ENCODE measurements at places on chromosomes 13 and 19.

DNA sequence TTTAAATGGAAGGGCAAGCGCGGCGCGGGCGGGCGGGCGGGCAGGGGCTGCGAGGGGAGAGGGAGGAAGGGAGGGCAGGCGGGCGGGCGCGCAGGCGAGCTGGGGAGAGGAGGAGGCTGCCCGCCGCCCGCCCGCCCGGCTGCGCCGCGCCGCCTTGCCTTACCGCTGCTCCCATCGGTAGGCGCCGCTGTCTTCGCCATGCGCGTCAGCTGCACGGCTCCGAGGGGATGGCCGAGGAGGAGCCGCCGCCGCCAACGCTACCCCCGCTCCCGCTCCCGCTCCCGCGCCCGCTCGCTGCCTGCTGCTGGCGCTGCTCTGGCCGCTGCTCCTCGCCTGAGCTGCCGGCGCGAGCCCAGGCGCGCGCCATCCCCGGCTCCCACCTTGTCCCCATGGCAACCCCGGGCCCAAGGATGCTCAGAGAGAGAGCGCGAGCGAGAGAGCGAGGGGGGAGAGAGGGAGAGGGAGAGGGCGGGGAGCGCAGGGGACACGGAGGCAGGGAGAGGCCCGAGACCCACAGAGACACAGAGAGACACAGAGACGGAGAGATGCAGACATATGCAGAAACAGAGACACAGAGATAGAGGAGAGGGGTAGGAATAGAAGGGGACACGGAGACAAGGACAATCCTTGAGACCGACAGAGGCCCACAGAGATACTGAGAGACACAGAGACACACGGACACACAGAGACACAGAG is 40.3 kb downstream of the DEDD2 start:
- DNase-seq: peak; percentile 74

GRCh38 chr13:113207890-113208420 is 514 bp downstream of the PCID2 start:
- DNase-seq: no peak

- no peak for DNase-seq
Measured at GRCh38 chr13:94599877-94600276, 1.8 kb upstream of the GPR180 start.

DNA sequence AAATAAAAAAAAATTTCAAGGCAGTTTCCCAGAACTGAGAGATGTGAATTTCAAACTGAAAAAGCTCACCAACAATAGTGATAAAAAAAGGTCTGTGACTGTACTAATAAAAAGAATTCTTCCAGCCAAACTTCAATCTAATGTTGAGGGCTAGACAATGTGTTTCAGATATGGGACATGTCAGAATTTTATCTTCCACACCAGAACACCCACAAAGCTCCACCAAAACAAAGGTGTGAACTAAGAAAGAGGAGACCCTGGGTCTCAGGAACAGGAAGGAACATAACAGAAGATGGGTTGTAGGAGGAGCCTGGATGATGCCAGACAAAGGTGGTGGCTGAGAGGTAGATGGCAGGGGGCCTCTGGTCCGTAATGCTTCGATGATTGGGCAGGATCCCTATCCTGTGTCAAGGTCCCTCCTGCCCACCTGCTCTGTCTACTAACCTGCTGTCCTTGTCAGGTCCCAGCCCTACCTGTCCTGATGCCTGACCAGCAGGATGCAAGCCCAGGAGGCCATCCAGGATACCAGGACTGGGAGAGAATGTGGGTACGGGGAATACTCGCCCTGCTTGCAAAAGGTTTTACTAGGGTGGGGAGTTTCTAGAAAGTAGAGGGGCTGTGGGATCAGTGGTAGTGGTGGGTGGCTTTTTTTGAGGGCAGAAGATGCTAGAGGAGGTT is 4.5 kb downstream of the MZF1 start:
- no peak for DNase-seq

DNA sequence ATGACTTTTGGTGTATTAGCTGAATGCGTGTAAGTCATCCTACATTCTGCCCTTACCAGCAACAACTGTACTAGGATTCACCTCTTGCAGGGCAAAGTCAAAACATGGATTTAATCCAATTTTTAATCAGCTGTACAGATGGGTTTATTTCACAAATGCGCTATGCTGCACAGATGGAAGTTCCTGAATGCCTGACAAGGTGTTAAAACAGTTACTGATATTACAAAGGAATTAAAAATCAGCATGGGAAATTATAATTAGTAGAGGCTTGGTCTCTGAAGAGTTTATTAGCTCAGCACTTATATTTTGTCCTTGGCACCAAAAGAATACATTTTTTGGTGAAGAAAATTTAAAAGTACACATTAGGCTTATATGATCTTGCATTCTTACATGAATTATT is 448.9 kb downstream of the PCDH9 start:
- DNase-seq: no peak

DNA sequence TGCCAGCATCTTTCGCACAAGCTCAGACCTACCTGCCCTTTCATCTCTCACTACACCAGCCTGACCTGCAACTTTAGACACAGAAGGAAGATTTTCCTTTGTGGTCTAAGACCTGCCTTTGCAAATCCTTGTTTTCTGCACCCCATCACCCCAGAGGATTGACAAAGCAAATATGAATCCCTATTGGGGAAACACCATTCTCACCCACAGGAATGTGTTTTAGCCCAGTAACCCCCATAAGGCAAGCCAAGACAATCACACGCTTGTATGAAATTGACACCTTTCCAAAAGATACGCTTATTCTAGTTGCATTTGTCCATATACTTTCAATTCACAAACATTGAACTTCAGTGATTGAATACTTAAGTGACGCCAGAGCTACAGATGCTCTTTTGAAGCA is 55.7 kb downstream of the SPATA13 start:
- no peak for DNase-seq

- no peak for DNase-seq
Measured at GRCh38 chr13:111969551-111970135, 97.3 kb upstream of the SOX1 start.

DNA sequence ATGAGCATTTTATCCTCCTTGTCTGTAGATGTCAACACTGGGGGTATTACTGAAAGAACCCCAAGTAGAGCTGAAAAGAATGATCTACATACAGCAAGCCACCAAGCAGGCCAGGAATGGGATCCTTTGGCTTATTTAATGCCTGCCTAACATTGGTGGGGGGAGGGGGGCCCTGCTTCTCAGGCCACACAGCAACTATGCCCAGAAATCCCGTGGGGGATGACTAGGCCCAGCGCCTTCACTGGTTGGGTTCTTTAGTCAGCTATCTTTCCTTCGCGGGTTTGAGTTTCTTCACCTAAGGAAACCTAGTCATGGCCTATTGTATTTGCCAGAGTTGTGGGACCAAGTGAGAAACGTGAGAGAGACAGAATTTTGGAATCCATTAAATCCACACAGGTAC is 80.5 kb downstream of the CCNA1 start:
- DNase-seq: no peak

DNA sequence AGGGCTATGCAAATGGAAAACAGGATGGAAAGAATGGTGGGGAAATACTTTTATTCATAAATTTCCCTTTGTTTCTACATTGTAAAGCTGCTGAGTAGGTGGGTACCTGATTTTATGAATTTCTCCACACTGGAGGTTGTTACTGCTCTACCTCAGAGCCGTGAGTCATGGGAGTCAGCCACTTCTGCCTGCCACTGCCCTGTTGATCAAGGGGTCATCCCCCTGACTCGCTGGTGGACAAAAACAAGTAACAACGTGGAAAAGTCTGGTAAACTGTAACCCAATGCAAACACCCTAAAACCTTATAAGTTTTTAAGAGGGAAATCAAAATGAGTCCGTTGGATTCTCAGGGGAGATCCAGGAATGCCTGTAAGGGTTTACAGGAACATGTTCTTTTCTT is 329.5 kb downstream of the ATP8A2 start:
- DNase-seq: no peak

DNA sequence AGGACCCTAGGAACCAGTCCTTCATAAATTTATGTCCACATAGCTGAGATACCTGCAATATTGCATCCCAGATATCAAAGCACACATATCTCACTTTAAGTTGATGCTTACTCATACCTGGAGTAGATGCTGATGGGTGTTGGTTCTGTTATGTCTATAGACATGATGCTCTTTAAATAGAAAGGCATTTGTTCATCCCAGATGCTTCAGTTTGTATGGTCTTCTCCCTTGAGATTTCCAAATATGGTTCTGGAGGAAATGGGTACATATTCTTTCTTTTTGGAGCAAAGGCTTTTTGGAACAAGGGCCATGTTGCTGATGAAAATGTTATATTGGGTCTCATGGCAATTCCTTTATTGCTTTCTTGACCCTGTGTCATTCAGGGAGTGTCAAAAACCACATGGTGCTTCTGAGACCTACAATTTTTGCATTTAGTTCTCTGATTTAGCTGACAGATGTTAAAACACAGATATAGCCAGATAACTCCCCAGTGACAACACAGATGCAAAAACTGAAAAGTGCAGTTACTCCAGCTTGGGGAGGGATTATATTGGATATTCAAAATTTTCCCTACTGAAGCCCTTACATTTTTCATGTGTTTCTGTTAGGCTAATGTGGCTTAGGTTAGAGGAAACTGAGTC is 211.4 kb downstream of the KCNRG start:
- no peak for DNase-seq

GRCh38 chr13:101415358-101416174 is 742 bp downstream of the NALCN start:
- no peak for DNase-seq

- DNase-seq: no peak
Measured at GRCh38 chr13:111519490-111520170, 199.2 kb downstream of the TEX29 start.

DNA sequence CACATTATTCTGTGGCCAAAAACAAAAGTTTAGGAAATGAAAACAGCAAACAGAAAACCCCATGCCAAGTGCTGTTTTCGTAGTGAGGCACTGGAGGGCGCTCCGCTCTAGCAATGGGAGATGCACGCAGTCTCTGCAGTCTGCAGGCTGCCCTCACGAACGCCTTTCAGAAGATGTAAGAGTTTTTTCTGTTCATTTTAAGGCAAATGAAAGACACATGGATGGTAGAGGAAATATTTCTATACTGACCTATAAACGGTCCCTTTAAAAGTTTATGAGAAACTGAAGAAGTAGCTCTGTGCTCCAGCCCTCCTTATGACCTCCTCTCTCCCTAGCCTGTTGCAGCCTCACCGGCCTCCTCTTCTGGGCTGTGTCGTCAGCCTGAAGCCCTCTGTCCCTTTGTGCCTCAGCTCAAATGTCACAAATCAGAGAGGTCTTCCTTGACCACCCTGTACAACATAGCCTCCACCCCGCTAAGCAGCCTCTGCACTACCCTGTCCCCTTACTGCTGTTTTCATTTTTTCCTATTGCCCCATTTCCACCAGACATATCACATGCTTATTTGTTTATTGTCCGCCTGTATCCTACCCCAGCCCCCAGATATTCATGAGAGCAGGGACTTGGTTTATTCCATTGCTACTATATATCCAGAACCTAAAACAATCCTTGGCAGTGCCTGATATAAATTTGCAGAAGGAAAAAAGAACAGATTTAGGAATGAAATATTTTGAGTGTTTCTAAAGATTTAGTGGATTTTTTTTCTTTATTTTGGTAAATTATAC is 116.4 kb downstream of the TM9SF2 start:
- no peak for DNase-seq

GRCh38 chr13:40657307-40657706 is 9.1 kb downstream of the FOXO1 start:
- DNase-seq: no peak

DNA sequence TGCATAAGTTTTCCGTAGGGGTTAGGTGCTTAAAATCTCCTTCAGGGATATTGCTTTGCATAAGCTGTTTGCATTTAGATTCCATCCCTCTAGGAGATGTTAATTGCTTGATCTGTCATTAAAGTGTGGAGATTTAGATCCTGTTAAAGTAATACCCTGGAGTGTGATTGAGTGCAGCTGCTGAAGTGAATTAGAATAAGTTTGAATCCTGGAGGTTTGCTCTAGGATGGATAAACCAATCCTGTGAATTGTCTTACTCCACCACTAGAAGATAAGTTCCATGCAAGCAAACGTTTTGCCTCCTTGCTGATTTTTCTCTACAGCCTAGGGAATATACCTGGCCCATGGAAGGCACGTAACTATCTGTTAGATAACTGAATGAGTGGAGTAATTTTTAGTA is 1487.2 kb upstream of the PRR20A start:
- DNase-seq: no peak

GRCh38 chr19:28927456-28927855 is 285.5 kb downstream of the UQCRFS1 start:
- no peak for DNase-seq

- no peak for DNase-seq
Measured at GRCh38 chr13:113091211-113091771, 14.3 kb upstream of the F7 start.

DNA sequence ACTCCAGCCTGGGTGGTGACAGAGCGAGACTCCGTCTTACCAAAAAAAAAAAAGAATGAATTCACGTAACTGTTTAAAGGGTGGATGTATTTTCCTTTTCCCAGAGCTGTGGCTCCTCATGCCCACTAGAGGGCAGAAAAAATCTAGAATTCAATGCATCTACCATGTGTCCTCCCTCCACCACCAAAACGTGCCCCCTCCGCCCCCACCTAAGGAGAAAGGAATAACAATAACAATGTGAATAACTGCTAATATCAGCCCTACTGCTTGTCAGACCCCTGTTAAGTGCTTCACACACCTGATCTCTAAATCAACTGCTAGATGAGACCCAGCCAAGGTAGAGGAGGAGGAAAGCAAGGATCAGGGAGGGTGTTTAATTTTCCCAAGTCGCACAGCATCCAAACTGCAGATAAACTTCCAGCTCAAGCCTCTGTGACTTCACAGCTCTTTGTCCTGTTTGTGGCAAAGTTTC is 20.2 kb upstream of the PNMA8B start:
- DNase-seq: no peak

DNA sequence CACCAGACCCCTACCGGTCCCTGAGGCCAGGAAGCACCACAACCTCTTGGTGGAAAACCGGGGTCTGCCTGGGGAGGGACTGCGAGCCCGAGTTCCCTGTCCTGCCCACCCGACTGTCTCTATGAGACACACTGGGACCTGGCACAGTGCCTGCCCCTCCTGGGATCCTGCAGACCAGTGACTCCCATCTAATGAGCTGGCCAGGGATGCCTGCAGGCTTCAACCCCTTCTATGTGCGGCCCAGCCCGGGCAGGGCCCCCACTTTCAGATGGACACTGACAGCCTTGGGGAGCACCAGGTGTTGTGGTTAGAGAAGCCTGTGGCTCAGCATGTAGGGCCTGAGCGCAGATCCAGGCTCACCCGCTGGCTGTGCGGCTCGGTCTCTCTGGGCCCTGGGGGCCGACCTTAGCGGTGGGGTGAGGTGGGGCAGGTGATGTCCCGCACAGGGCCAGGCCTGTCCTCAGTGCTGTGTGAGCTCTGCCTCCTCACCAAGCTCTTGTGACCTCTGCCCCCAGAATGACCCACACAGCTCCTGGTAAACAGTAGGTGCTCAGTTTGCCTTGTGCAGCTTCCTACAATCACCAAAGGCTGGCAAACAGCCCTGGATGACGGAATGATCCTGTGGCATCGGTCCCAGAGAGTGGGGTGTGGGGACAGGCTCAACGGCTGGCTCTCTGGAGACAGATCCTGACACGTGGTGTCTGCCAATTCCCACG is 17.9 kb upstream of the CACTIN start:
- DNase-seq: no peak

- DNase-seq: no peak
Measured at GRCh38 chr13:89214185-89214584, 1543.0 kb downstream of the SLITRK5 start.

All from T-helper 9 cell (primary cell).